Sigmoid colon (tissue), 7 donors: ENCODE measurements at places on chromosomes 13 and 19. TPM values are rescaled to one million over a fixed set of nuclear protein-coding genes. Genes with fewer than 3 reads are reported as not detected.
A peak's percentile ranks its signal among the peaks of the same experiment; 100 is the strongest.

Gene CACNA1A
- 1.4 TPM for total RNA-seq

Gene NLRP4
- not detected for total RNA-seq

DNA sequence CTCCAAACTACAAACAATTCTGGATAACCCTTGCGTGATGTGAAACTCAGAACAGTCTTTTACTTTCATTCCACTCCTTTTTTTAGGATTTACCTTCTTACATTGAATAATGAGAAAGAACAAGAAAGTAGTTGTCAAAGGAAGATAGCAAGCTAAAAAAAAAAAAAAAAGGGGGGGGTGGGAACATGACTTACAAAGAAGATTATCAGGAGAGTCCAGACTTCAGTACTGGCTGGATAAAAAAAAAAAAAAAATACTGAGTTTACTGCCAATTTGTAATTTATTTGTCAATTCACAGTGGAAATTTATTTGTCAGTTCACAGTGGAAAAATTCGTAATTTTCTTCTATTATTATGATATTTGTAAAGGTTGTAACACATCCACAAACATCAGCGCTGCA lies 792.4 kb upstream of the SLITRK5 start:
- H3K27me3 ChIP-seq, result no peaks in the 10 kb centered on the region
- no peak for DNase-seq
- no peaks in the 10 kb centered on the region for H3K4me1 ChIP-seq
- no peak overlapping the region for H3K27ac ChIP-seq
- H3K36me3 ChIP-seq, result no peaks in the 10 kb centered on the region

- no peaks in the 10 kb centered on the region for H3K4me1 ChIP-seq
- H3K27ac ChIP-seq, result no peak overlapping the region
- no peak overlapping the region for H3K4me3 ChIP-seq
- DNase-seq, result no peak
- H3K27me3 ChIP-seq, result no peaks in the 10 kb centered on the region
- peaks cover 28% of the 10 kb centered on the region for H3K36me3 ChIP-seq
Observed at GRCh38 chr13:99383946-99384345, 76.7 kb upstream of the GPR183 start.

Gene SIGLECL1
- total RNA-seq, result not detected

GRCh38 chr13:24644036-24644435 lies 36.2 kb upstream of the ATP12A start:
- H3K4me3 ChIP-seq, result no peak overlapping the region
- no peak for DNase-seq
- H3K27me3 ChIP-seq, result no peaks in the 10 kb centered on the region
- H3K36me3 ChIP-seq, result no peaks in the 10 kb centered on the region
- no peaks in the 10 kb centered on the region for H3K4me1 ChIP-seq
- no peak overlapping the region for H3K27ac ChIP-seq

DNA sequence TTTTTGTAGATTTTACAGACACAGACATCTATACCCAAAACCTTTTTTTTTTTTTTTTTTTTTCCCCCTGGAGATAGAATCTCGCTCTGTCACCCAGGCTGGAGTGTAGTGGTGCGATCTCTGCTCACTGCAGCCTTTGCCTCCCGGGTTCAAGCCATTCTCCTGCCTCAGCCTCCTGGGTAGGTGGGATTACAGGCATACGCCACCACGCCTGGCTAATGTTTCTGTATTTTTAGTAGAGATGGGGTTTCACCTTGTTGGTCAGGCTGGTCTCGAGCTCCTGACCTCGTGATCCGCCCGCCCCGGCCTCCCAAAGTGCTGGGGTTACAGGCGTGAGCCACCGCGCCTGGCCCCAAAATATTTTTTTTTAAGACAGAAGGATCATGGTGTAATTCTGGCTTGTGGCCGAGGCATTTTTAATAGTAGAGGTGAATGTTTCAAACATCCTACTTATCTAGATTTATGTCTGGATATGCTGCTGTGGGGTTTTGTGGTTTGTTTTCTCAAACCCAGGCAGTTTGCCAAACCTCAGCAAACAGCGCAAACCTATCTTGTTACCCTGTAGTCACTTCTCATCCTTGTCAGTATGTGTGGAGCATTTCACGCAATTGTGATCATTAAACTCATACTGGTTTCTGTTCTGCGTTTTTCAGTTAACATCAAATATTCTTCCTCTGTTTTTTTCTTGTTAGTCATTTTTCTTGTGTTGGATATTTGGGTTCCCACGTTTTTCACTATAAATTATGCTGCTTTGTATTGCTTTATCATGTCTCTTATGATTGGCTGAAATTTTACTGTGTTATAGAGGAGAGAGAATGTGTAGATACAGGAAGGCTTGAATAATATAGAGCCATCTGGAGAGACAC lies 36.2 kb upstream of the GARRE1 start:
- no peak for DNase-seq
- peaks cover 20% of the 10 kb centered on the region for H3K36me3 ChIP-seq
- H3K27ac ChIP-seq, result peak overlapping the region; percentile 49
- H3K27me3 ChIP-seq, result no peaks in the 10 kb centered on the region
- no peak overlapping the region for H3K4me3 ChIP-seq
- peaks cover 7% of the 10 kb centered on the region for H3K4me1 ChIP-seq

GRCh38 chr19:7391218-7391670 lies 42.5 kb downstream of the ARHGEF18 start:
- no peak overlapping the region for H3K27ac ChIP-seq
- H3K27me3 ChIP-seq, result no peaks in the 10 kb centered on the region
- H3K36me3 ChIP-seq, result peaks cover 26% of the 10 kb centered on the region
- DNase-seq, result no peak
- H3K4me1 ChIP-seq, result peaks cover 23% of the 10 kb centered on the region

- no peaks in the 10 kb centered on the region for H3K36me3 ChIP-seq
- DNase-seq, result peak; percentile 76
- H3K27ac ChIP-seq, result peak overlapping the region; percentile 87
- peaks cover 88% of the 10 kb centered on the region for H3K4me1 ChIP-seq
Observed at GRCh38 chr19:14114854-14115253, 2.7 kb downstream of the PRKACA start.

DNA sequence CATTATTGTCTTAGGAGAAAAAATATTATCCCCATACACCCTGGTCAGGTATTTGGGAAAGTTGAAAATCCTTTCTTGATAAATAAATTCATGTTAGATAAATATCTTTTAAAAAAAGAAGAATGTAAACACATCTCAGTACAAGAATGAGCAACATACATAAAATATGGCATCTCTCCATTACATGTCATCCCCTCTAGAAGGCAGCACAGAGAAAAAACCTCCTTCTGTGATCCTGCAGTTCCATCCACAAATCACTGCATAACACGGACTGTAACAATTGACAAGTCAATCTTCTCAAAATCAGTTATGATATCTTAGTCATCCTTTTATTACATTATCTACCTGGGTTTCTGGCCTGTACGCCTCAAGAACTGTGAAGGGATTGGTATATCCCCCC lies 683.9 kb upstream of the KLHL1 start:
- no peak for DNase-seq
- H3K27ac ChIP-seq, result no peak overlapping the region

Gene CDX2
- not detected for total RNA-seq

DNA sequence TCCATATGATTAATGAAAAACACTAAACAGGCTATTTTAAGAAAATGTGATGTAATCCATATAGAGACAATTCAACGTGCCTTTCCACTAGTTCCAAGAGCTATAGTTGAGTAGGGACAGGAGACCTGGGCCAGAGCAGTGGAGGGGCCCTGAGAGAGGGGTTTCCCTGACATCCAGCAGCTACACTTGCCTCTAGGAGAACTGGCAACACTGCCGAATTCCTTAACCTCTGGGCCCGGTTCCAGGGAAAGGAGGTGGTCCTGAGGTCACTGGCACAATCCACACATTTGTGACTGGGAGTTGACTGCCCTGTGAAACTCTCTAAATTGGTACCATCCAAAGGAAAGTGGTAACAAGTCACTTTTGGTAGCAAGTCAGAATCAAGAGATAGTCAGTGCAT lies 264.4 kb downstream of the DCLK1 start:
- H3K36me3 ChIP-seq, result no peaks in the 10 kb centered on the region
- H3K4me3 ChIP-seq, result no peak overlapping the region
- DNase-seq, result no peak
- H3K27ac ChIP-seq, result no peak overlapping the region

GRCh38 chr13:99043831-99044231 lies 66.0 kb upstream of the DOCK9 start:
- H3K4me1 ChIP-seq, result no peaks in the 10 kb centered on the region
- DNase-seq, result no peak

Gene SLC7A10
- not detected for total RNA-seq

GRCh38 chr19:13751436-13751835 lies 12.9 kb upstream of the MRI1 start:
- H3K27me3 ChIP-seq, result no peaks in the 10 kb centered on the region
- H3K4me3 ChIP-seq, result no peak overlapping the region
- no peak for DNase-seq
- H3K27ac ChIP-seq, result no peak overlapping the region
- peaks cover 14% of the 10 kb centered on the region for H3K4me1 ChIP-seq
- peaks cover 24% of the 10 kb centered on the region for H3K36me3 ChIP-seq

DNA sequence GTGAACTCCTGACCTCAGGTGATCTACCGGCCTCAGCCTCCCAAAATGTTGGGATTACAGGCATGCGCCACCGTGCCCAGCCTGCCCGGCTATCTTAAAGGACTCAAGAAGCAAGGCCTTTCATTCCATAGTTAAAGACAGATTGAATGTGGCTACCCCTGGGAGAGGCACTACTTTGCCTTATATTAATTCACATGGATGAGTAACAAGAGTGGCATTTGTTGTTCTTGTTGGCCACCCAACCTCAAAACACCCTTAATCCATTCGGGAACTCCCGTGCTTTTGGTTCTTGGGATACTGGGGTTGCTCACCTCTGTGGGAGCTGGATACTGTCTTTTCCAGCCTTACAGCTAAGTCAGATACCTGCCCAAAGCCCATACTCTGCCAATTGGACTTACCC lies 34.4 kb upstream of the ABCC4 start:
- H3K4me1 ChIP-seq, result peaks cover 43% of the 10 kb centered on the region
- DNase-seq, result no peak
- H3K4me3 ChIP-seq, result no peak overlapping the region
- no peaks in the 10 kb centered on the region for H3K36me3 ChIP-seq
